ENCODE measurements at places on chromosomes 2 and 18.

DNA sequence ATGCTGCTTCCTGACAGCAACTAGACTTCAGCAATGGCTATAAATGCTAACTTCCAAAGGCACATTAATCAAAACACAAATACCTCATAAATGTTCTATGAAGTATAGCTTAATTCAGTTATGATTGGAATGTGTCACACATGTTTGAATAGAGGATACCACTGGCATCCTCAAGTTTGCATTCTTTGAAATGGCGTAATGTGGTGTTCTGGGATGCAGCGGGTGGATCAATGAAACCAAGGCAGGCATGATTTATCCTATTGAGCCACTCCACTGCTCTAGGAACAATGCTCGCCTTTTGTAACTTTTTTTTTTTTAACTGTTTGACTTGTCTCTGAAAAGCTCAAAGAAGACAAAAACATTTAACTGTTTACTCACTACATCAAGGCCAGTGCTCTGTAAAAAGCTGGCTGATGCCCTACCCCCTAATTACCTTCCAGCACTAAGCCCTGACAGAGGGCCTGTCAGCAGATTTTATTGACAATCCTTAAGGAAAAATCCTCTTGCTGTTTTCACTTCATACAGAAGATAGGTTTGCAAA lies 278.8 kb upstream of the SESTD1 start:
- DNase-seq, result no peak

DNA sequence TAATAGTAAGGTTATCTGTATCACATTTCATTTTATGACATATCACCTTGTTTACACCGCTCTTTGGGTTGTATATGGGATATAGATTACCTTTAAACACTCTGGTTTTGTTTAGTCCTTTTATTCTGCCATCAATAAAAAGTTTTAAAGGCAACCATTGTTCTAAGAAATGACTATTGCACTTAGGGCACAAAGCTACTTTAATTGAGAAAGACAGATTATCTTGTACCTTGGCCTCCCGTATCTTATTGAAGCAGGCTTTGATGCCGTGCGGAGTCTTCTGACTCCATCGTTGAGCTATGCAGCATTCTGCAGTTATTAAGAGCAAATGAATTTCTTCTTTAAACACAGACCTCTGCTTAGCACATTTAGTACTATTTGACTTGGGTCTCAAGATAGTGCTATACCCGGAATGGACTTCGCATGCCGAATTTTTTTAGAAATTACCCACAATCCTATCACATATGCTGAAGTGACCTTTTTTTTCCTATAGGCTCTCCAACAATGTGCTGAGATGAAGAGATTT lies 16.7 kb downstream of the PKDCC start:
- DNase-seq, result no peak

- DNase-seq, result no peak
Observed at GRCh38 chr2:150585221-150585971, 97.9 kb upstream of the RND3 start.

GRCh38 chr2:206240327-206240726 lies 34.1 kb upstream of the ZDBF2 start:
- no peak for DNase-seq

- no peak for DNase-seq
Observed at GRCh38 chr2:230323385-230324106, 3.4 kb upstream of the SP140L start.

Data from NK-92 treated with Interleukin-12 subunit alpha and Interleukin-12 subunit beta, amount 100 ng/mL, for 24 hours (cell line).